Activated CD4-positive, alpha-beta T cell treated with anti-CD3 and anti-CD28 coated beads, Interleukin-2, Interleukin-4, amounts not matched to agents 100 ng/mL and 50 ng/mL, durations not matched to agents 16 hours and 8 hours (primary cell): ENCODE measurements at places on chromosomes 6 and 20.

- DNase-seq, result no peak
These were observed at the start of gene MYLK4 for GRCh38 chr6:2750832-2751231. TSS of gene MYLK4 (minus strand) at chr6:2750922. CDS start at chr6:2749294, 1,628 bp downstream.

- DNase-seq, result no peak
These were observed 75.8 kb downstream of the SYCP2L start for GRCh38 chr6:10962673-10963072.

- no peak for DNase-seq
These were observed 111.6 kb downstream of the ERMARD start for GRCh38 chr6:169862892-169863525.

GRCh38 chr6:142537612-142538478, 236.0 kb downstream of the ADGRG6 start:
- DNase-seq, result peak; percentile 9

DNA sequence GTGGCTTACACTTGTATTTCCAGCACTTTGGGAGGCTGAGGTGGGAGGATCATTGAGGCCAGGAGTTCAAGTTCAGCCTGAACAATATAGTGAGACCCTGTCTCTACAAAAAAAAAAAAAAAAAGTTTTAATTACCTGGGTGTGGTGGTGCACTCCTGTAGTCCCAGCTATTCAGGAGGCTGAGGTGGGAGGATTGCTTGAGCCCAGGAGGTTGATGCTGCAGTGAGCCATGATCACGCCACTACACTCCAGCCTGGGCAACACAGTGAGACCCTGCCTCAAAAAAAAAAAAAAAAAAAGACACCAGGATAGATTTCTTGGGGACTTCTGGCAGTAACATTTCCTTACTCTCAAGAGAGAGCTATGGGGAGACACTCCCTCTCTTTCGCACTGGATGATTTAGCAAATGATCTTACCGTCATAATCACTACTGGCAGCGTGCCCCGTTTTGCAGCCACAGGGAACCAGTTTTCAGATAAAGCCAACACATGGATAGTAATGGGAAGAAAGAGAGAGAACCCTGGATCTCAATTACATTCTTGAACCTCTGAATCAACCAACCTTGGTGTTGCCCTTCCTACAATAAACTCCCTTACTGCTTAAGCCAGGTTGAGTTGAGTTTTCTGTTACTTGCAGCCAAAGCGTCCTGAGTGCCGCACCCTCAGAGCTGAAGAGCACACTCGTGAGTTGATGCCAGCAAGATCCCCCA, 18.1 kb upstream of the PTPN1 start:
- no peak for DNase-seq

GRCh38 chr6:134422426-134423231, 104.7 kb upstream of the SGK1 start:
- peak; percentile 11 for DNase-seq

DNA sequence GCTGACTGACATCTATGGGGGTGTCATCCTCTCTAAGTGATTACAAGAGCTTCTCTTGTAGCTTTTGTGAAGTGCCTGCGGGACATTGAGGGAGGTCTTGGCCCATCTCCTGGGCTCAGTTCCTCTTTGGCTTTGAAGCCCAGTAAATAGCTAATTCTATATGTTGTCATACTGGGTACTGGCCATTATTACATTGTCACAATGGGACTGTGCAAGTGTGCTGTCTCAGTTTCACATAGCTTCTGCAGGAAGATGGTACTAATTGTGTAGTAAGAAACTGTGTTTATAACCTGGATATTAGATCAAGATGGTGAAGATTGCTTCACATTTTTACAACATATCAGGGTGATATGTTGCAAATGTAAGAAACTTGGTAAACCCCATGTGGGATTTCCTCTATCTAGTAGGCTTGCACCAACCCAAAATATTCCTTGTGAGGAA, 19.9 kb downstream of the SPINT3 start:
- DNase-seq, result no peak

DNA sequence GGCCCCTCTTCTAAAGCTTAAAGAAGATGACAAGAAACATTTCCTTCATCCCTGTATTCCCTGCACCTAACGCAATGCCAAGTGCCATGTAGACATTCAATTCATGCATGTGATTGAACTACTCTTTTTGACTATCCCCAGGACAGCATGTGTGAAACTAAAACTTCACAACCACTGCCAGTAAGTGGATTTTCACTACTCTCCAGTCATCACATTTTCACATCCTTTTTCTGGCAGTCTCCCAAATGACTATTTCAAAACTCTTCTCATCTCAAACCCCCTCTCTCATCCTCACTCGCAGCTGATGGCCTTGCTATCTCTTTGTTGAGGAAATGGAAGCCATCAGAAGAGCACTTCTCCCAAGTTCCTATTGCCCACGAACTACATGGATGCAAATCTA, 122.6 kb downstream of the OPRM1 start:
- DNase-seq, result peak; percentile 33

DNA sequence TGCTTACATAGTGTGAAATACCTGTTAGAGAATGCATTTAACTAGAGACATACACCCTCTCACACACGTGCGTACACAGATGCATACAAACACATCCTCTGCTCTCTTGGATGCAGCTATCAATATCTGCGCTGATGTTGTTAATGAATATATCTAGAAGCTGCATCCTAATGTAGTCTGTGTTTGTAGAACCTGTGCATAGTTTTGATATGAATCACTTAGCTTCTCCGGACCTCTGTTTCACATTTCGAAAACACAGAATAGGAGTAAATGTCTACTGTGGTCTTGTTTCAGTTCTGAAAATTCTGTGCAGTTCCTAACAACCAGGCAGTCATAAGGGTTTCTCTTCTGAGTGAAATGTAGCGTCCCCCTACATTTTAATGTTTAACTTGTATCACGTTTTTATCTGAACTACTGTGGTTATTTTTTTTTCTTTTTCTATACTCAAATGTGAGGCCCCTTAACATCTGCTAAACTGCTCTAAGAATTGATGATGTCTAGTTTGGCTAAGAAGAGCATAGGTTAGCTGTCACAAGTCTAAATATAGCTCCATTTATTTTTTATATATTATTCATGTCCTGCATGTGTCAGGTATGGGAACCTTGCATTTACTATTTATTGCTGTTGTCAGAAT, 254.5 kb downstream of the TMEM242 start:
- peak; percentile 86 for DNase-seq

GRCh38 chr6:124073021-124073420, 269.4 kb downstream of the NKAIN2 start:
- no peak for DNase-seq

- DNase-seq, result no peak
These were observed 54.3 kb downstream of the TAF4 start for GRCh38 chr20:62011403-62011790.

DNA sequence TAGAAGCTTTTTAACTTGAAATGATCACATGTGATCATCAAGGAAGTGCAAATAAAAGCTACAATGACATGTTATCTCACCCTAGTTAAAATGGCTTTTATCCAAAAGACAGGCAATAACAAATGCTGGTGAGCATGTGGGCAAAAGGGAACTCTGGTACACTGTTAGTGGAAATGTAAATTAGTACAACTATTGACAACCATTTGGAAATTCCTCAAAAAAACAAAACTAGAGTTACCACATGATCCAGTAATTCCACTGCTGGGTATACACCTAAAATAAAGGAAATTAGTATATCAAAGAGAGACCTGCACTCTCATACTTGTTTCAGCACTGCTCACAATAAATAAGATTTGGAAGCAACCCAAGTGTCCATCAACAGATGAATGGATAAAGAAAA, 108.7 kb downstream of the HTR1B start:
- no peak for DNase-seq

DNA sequence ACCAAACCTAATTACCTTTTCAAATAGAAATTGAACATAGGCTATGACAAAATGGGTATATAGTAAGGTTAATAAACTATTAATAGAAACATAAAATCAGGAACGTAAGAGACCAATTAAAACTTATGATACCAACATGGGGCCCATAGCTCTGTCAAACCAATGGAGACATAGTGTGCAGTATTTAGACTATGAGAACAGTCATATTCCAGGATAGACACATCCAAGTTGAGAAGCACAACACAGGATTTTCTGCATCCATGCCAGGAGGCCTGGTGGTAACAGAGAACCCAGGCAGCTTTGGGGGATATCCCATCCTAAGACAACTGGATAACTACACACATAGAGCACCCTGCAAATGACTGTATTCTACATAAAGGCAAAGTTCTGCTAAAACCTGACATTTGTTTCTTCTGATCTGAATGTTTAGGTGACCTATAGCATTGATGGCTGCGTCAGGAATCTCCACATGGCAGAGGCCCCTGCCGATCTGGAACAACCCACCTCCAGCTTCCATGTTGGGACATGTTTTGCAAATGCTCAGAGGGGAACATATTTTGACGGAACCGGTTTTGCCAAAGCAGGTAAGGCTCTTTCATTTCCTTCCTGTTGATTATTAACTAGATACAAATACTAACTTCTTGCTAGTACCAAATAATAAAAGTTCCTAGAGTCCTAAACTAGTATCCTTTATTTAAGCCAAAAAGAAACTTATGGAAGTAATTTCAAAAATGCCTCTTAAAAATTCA, 202.7 kb downstream of the ARHGAP18 start:
- no peak for DNase-seq

GRCh38 chr6:28488916-28489365, 26.7 kb downstream of the GPX6 start:
- DNase-seq, result peak; percentile 80

DNA sequence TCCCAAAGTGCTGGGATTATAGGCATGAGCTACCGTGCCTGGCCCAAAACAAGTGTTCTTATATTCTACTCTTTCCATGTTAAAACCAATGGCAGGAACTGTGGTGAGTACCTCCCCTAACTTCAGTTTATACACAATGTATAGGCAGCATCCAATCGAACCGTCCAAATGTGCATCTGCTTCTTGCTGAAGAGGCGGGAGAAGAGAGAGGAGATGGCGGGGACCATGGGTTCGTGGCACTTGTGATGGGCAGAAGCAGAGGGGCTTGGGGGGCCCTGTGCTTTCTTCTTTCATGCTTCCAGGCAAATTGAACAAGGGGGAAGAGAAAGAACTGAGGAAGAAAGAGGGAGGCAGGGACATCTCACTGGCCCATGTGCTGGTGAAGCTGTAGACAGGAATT, 11.2 kb upstream of the TCFL5 start:
- no peak for DNase-seq

GRCh38 chr20:36754656-36755222, 8.8 kb upstream of the NDRG3 start:
- DNase-seq, result peak; percentile 52

GRCh38 chr6:170186006-170186935, 104.6 kb downstream of the DLL1 start:
- DNase-seq, result no peak

GRCh38 chr6:134723081-134723871, 226.6 kb downstream of the ALDH8A1 start:
- DNase-seq, result no peak

DNA sequence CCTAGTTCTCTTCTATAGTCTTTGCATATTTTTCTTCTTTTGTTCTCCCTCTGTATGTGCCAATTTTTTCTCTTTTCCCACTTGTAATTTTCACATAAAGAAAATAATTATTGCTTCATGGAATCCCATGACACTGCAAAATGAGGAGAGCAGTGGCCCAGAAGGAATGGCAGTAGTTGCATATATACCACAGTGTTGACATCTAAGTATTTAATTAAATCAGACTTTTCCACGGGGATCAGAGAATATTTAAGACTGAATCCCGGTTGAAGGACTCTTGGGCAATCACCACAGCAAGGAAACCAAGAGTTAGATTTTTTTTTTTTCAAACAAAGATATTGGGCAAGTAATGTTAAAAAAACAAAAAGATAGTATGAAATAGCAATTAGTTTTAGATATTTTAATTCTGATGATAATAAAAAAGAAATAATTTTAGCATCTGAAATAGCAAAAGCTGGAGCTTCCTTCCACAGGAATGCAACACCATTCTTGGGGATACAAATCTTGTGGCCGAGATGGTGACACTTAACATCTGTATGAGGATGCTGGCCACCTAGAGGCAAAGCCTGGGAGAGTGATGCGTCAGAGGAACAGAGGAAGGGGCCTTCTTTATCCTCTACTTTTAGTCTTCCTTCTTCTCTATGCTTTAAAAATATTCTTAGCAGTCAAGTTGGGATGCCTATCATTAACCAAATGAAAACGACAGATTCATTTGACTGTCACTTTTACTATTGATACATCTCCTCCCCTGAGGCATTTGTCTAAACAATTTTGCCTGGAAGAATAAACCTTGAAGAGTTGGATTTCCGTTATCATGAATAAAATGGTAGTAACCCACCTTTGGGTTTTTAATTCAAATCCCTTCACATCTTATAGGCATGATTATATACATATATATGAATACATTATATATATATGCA, 356.2 kb downstream of the GJA1 start:
- DNase-seq, result no peak
